Stimulated activated CD4-positive, alpha-beta T cell treated with anti-CD3 and anti-CD28 coated beads, Interleukin-1b, Interleukin-23, amount 100 ng/mL, for 24 hours (primary cell): ENCODE measurements at places on chromosomes 5 and 9.

GRCh38 chr9:15696979-15697378 lies 144.1 kb downstream of the CCDC171 start:
- no peak for DNase-seq

GRCh38 chr5:135831439-135831838 lies 3.0 kb upstream of the SLC25A48 start:
- DNase-seq = no peak

- DNase-seq = no peak
These were observed 44.7 kb downstream of the CCL28 start for GRCh38 chr5:43367453-43367852.

DNA sequence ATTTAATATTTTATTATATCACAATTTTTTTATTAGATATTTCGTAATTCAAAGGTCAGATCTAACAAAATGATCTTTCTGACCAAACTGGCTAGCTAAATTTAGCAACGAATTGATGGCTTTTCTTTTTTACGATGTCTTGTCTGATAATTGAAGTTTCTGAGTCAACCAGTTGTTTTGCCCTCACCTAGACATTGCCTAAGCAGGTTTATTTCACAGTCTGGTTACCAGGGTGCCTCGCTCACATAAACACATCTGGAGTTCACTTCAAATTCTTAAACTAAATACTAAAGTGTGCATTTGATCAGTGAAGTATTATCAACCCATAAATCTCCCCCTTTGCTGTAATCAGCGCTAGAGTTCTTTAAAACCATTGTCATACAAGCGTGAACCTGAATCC lies 448.3 kb downstream of the TLE4 start:
- DNase-seq = no peak

DNA sequence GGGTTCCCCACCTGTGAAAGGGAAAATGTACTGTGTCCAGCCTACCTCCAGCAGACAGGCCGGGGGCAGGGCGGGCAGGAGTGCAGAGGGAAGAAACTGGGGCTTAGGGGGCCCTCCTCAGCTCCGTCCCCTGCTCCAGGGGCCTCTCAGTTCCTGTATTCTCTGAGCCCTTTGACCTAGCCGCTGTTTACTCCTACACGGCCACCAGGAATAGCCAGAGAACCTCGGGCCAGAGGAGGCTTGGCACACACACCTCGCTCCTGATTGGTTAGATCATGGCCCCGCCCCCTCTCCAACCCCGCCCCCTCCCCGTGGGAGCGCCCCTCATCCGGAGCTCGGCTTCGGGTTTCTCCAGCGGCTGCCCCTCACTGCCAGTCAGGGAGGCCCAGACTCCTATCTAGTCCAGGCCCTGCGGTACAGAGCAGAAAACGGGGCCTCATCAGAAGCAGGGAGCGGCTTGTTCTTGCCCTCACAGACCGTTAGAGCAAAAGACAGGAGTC lies 2.2 kb downstream of the ST6GALNAC6 start:
- DNase-seq = no peak

DNA sequence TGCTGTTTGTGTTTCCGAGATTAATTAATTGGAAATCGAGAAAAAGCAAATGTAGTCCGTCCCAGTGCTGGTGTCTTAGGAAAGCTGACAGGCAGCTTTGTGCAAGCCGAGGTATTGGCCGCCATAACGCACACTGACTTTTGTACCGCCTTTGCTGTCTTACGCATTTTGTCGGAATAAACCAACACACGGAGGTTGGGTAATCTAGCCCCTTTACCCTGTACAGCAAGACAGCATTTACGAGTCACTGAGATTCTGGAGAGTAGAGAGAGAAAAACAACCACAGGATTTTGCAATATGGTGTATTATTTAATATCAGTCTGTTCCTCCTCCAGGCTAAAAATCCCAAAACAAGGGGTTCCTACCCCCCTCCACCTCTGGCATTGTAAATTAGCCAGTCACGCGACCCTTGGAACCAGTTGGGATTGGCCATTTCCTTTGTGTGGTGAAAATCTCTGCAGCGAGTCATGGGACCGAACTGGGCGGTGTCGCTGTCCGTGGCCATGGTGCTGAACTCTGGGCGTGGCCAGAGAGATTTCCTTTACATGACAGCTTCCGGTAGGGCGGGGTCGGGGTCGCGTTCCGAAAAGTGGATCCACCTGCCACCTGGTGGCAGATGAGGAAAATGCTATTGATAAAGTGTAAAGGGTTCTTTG lies 10.3 kb upstream of the PCDHB1 start:
- peak; percentile 39 for DNase-seq

- DNase-seq = no peak
These were observed 6.0 kb upstream of the PIP5K1B start for GRCh38 chr9:68698943-68699509.

GRCh38 chr5:135561266-135561665 lies 17.5 kb downstream of the CXCL14 start:
- no peak for DNase-seq

- DNase-seq = no peak
These were observed 3.3 kb upstream of the PAIP1 start for GRCh38 chr5:43560128-43560527.

DNA sequence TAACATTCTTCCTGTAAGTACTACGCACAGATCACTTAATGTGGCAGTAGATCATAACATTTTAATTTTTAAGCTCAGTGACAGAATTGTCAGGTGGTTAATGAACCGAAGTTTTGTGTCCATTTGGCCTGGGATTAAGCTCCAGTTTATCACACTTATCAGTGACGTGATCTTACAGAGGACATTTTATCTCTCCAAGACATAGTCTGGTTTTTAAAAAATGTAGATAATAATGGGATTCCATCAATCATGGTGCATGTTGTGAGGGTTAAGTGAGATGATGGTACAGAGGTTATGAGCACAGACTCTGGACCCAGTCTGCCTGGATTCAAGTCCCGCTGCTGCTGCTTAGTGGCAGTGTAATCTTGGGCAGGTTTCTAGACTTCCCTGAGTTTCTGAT lies 66.0 kb upstream of the ZFAND5 start:
- no peak for DNase-seq

- no peak for DNase-seq
These were observed 602 bp upstream of the CD274 start for GRCh38 chr9:5449521-5450358.

DNA sequence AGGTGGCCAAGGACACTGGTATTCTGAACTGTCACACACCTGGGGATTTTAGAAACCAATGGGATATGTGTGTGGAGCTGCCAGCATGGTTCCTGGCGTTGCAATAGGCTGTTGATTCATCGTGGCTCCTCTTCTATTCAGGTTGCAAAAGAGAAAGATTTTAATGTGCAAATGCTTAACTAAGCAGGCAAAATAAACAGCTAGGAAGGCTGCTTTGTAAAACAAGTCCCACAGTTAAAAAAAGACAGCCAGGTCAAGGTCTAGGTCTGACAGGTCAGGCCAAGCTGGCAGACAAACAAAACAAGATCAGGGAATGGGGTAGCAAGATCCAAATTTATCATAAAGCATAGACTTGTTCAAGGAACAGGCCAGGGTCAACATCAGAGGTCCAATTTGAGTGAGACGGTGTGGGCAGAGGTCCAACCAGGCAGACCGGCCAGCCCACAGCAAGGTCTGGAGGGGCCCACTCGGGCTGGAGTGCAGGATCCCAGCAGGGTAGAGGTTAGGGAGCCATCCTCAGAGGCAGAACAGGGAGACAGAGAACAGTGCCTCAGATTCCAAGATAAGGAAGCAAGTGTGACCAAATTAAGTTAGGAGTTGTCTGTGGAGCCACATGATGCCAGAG lies 45.6 kb downstream of the SUB1 start:
- DNase-seq = no peak

DNA sequence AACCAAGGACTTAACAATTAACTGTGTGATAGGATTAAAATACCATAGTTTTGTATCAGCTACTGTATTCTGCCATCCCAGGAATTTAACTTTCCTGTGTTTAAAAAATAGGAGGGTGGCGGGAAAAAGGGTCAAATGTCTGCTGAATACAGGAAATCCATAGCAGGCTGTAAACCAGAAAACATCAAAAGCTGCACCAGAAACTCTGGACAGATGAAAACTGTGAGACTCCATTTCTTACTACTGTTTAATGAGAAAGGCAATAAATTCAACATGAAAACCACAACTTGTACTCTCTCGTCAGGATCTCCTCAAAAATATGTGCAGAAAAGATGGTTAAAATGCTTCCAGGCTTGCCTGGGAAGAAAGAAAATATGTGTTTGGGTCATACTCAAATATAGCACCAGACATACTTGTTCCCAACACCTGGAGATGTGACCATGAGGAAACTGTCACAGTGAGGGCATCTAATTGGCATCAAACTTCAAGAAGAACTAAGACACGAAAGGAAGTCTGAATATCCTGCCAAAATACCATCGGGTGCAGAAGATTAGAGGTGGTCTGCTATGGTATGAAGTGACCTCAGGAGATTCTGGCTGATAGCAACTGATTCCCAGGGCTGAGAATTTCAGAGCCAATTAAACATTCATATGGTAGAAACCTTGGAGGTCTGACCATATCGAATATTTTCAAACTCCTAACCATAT lies 164.7 kb upstream of the TARS1 start:
- no peak for DNase-seq

DNA sequence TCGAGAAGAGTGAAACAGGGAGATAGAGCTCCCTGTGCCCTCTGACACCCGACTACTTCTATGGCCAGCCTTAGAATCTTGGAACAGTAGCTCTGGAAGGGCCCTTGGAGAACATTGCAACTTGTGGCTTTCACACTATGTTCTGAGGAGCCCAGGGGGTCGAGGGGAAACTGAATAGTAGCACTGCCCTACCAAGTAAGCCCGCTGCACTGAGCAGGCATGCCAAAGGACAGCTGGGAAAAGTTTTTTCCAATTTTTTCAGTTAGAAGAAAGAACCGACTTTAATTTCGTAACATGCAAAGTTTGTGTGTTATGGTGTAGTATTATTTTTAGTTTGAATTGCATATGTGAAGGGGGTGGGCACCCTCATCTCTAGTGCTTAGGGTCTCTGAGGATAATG lies 10.9 kb downstream of the SMIM3 start:
- no peak for DNase-seq

GRCh38 chr5:93892481-93892880 lies 151.1 kb upstream of the POU5F2 start:
- DNase-seq = no peak

- no peak for DNase-seq
These were observed 25.6 kb downstream of the CAMK2A start for GRCh38 chr5:150263801-150264621.

GRCh38 chr9:121688146-121688680 lies 36.8 kb downstream of the DAB2IP start:
- no peak for DNase-seq

- no peak for DNase-seq
These were observed 559.5 kb upstream of the WWC1 start for GRCh38 chr5:167731951-167732350.

- no peak for DNase-seq
These were observed 358.5 kb downstream of the PTPRD start for GRCh38 chr9:10254338-10254737.

DNA sequence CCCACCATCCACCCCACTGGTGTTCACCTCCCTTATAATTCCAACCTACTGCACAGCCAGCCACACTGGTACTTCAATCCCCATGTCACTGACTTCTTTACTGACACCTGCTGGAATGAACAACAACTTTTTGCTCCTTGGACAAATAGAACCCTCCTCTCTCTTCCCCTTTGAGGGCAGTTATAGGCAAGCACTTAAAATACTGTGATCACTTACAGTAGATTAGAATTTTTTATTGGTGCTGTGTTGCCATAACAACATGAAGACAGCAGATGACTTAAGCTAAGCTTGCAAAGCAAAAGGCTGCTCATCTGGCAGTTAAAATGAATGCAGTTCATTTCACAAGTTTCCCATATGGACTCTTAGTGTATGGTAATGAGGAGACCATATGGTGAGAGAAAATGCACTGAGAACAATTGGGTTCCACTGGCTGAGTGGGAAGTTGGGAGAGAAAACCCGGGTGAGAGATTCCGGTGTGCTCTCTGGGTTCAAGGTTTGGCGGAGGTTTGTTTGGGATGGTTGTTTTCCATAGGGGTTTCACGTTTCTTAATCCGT lies 374.3 kb downstream of the EBF1 start:
- no peak for DNase-seq

DNA sequence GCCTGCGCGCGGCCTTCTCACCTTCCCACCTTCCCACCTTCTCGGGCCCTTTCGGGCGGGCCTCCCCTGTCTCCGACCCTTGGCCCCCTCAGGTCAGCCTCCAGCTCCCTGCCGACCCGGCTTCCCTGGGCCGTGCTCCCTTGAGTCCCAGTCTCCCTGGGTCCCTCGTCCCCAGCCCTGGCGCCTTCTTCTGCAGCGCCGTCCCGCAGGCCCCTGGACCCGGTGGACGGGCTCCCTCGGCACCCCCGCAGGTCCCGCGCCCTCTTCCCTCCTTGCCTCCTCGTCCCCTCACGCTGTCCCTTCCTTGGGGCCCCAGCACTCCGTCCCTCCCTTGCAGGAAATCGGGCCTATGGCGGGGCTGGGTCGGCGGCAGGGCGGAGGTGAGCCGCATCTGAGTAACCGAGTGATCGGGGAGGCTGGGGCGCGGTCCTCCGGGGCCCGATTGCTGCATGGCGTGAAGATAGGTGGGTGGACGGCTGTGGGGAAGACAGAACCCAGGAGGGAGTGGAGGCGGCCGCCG lies 7.6 kb downstream of the ARPC5L start:
- DNase-seq = no peak

GRCh38 chr9:135066291-135066690 lies 21.2 kb upstream of the OLFM1 start:
- no peak for DNase-seq

GRCh38 chr5:178207183-178207916 lies 3.0 kb downstream of the HNRNPAB start:
- DNase-seq = no peak

DNA sequence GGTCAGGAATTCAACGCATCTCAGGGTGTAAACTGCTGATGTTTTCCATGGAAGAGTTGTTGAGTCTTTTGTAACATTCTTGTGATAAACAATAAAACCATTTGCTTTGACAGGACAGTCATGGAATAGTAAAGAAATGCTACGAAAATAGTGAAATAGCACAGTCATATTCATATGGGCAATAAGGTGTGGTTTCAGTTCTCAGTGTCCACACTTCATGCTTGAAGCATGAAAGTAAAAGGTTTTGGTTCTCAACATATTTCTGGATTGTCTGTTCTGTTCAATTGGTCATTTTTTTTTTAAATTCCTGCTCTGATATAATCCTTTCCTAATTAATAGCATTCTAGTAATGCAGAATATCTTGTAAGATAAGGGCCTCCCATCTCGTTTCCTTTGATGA lies 467.6 kb upstream of the ZNF608 start:
- DNase-seq = no peak

DNA sequence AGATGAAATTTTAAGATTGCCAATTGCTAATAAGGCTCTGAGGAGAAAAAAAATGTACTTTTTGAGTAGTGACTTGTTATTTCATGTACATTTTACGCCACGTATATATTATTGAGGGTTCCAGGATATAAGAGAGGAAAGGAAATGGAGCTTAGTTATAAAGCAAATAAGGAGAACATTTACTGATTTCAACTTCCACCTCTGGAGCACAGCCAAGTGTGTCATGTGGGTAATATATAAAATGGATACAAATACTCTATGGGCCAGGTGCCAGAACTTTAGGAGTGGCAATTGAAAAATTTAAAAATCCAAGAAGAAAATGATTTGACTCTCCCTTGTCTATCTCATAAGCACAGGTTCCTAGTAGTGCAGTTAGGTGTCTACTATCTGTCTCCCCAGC lies 45.0 kb upstream of the VLDLR start:
- no peak for DNase-seq
